ENCODE measurements at places on chromosomes 12 and 14. TPM values are rescaled to one million over a fixed set of nuclear protein-coding genes. Genes with fewer than 3 reads are reported as not detected.

The PMEL gene
- not detected for total RNA-seq

DNA sequence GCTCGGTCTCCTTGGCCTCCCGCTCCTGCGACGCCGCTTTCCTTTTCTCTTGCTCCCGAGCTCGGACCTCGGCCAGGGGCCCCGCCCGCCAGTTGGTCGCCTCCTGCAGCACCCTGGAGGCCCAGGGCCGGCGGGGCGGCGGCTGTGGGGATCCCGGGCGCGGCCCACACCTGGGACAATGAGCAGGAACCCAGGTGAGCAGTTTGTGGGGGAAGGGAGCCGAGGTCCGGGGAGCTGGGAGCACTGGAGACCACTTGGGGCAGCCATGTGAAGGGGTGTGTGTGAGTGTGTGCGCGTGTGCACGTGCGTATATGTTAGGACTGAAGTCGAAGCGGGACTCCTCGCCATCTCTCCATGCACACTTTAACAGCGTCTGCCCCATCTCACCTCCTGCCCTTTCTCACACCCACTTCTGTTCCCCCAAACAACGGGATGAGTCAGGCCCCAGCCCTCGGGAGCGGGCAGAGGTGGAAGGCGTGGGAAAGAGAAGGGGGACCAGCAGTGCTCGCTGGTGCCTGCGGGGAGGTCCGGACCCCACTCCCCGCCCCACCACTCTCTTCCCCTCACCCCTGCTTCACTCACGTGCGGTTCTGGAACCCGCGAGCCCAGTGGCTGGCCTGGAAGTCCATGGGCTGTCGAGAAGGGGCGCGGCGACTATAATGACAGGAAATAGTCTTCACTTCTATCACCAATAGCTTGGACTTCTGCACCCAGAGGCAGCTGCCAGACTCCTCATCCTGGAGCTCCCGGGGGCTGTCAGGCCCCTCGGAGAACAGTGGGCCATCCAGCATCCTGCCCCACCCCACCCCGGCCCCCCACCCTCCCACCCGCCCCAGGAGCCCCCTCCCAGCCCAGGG lies 450 bp downstream of the DDN start:
- no peak overlapping the region for H3K27ac ChIP-seq
- H3K36me3 ChIP-seq = no peaks in the 10 kb centered on the region
- H3K4me3 ChIP-seq = peak overlapping the region; percentile 56

DNA sequence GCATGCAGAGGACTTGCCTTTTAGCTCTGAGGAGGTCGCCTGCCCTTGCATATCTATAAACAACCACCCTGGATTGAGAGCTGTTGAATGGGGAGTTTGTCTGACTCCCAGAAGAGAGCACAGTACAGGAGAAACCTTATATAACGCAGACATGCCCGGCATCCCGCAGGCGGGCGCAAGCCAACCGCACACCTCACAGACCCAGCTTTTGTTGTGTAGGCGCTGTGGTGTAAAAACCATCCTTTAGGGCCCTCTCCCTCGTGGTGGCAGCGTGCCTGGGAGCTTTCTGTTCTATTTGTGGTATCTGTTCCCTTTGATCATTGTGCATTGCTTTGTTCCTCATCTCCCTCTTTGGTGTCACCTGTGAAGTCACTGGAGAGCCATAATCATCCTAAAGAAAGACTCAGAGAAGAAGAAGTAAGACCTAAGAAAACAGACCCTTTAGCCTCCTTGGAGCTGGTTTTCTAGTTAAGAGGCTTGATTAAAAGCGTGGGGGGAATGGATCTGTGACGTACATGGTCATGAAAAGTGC lies 77.7 kb downstream of the ETV6 start:
- H3K27ac ChIP-seq = peak overlapping the region; percentile 19
- peak; percentile 61 for DNase-seq
- H3K36me3 ChIP-seq = no peaks in the 10 kb centered on the region
- H3K4me3 ChIP-seq = peak overlapping the region; percentile 15

DNA sequence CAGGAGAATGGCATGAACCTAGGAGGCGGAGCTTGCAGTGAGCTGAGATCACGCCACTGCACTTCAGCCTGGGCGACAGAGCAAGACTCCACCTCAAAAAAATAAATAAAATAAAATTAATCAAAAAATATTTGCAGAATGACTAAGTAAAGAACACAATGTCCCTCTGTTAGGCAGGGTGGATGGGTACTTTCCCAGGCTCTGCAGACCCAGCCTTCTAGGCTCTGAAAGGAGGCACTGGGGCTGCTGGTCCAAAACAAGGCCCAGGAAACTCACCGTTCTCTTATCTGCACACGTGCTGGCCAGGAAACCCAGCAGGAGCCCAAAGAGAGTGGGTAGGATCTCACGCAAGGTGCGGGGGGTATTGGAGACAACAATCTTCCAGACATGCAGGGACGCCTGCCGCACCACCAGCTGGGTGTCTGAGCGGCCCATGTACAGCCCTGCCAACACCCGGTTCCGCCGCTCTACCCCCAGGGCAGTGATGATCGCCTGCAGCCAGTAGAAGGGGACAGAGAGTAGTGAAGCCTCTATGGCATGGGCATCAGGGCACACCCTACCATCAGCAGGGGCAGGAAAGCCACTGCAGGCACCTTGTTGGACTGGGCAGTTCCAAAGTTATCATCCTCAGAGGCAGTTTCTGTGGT lies 25.8 kb upstream of the RAB35 start:
- no peak for DNase-seq
- no peak overlapping the region for H3K27ac ChIP-seq
- H3K36me3 ChIP-seq = peaks cover 94% of the 10 kb centered on the region
- H3K4me3 ChIP-seq = no peak overlapping the region
- H3K27me3 ChIP-seq = no peaks in the 10 kb centered on the region

GRCh38 chr12:89781946-89782550 lies 73.4 kb upstream of the ATP2B1 start:
- no peak for DNase-seq
- no peaks in the 10 kb centered on the region for H3K4me1 ChIP-seq
- H3K36me3 ChIP-seq = no peaks in the 10 kb centered on the region

GRCh38 chr14:88322504-88323085 lies 474 bp downstream of the KCNK10 start:
- H3K4me3 ChIP-seq = no peak overlapping the region
- no peaks in the 10 kb centered on the region for H3K36me3 ChIP-seq
- H3K4me1 ChIP-seq = no peaks in the 10 kb centered on the region
- no peak for DNase-seq
- no peak overlapping the region for H3K27ac ChIP-seq

GRCh38 chr14:39884091-39884490 lies 451.9 kb upstream of the FBXO33 start:
- no peak overlapping the region for H3K27ac ChIP-seq
- DNase-seq = no peak
- H3K36me3 ChIP-seq = no peaks in the 10 kb centered on the region
- no peak overlapping the region for H3K4me3 ChIP-seq
- no peaks in the 10 kb centered on the region for H3K4me1 ChIP-seq

Data from naive thymus-derived CD4-positive, alpha-beta T cell (primary cell).